ENCODE measurements at places on chromosomes 16 and 17. TPM values are rescaled to one million over a fixed set of nuclear protein-coding genes. Genes with fewer than 3 reads are reported as not detected.

Gene THUMPD1
- 82.5 TPM for total RNA-seq

Gene ARHGAP23
- total RNA-seq = not detected

Gene CCL8
- total RNA-seq = not detected

Gene KRTAP1-1
- total RNA-seq = not detected

Gene ERAL1
- total RNA-seq = 25.3 TPM

Gene CDRT15
- total RNA-seq = not detected

Gene CIBAR2
- not detected for total RNA-seq

Gene RASL10B
- 0.57 TPM for total RNA-seq

Gene KLHDC4
- total RNA-seq = 117 TPM

Gene RSKR
- total RNA-seq = 27.3 TPM

Gene LLGL2
- total RNA-seq = 30.6 TPM

Gene DOC2A
- not detected for total RNA-seq

Gene KCNH6
- not detected for total RNA-seq

Gene FBXO39
- total RNA-seq = not detected

Gene CDK12
- total RNA-seq = 113 TPM

Gene TMIGD1
- not detected for total RNA-seq
